ENCODE measurements at places on chromosomes 6 and 20. TPM values are rescaled to one million over a fixed set of nuclear protein-coding genes. Genes with fewer than 3 reads are reported as not detected.

Gene OPRM1
- not detected for total RNA-seq

Gene SPTLC3
- 20.7 TPM for total RNA-seq

Gene HEY2
- total RNA-seq: 1.4 TPM

Gene ATP6V1G2
- total RNA-seq: 1.6 TPM

Gene SH3BGRL2
- total RNA-seq: 22.4 TPM

Gene SSTR4
- total RNA-seq: not detected

Gene VSX1
- not detected for total RNA-seq

Gene TREML2
- total RNA-seq: 3.2 TPM

DNA sequence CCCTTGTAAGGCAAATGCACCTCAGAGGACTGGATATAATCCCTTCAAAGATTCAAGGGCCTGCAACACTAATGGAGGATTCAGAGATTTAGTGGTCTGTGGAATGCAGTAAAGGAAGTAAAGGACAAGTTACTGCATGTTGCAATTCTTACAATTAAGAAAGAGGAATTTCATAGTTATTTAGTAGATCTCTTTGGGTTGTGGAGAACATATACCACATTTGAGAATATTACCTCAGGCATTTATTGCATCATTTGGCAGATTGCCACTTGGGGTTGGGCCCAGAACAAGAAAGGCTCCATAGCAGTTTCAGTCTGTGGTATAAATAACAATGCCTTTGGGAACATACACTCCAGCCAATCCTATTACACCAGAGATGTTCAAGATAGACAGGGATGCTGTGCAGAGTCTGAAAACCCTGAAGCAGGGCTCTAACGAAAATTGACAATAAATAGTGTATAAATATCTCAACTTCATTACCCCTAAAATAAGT is 20.9 kb upstream of the EPM2A start:
- DNase-seq: no peak
- no peaks in the 10 kb centered on the region for H3K36me3 ChIP-seq
- H3K27me3 ChIP-seq: no peaks in the 10 kb centered on the region
- H3K27ac ChIP-seq: no peak overlapping the region

GRCh38 chr6:46745973-46746372 is 760 bp upstream of the ANKRD66 start:
- no peaks in the 10 kb centered on the region for H3K4me1 ChIP-seq
- no peaks in the 10 kb centered on the region for H3K36me3 ChIP-seq
- H3K27ac ChIP-seq: no peak overlapping the region
- no peak for DNase-seq
- H3K27me3 ChIP-seq: peaks cover 7% of the 10 kb centered on the region

GRCh38 chr20:62804627-62805154 is at the start of gene OGFR:
Gene OGFR (plus strand): TSS chr20:62804835. CDS start chr20:62804860, 25 bp downstream.
- peaks cover 17% of the 10 kb centered on the region for H3K4me1 ChIP-seq
- H3K36me3 ChIP-seq: peaks cover 53% of the 10 kb centered on the region
- peak; percentile 92 for DNase-seq
- peak within 1 kb of the TSS; percentile 97 for H3K4me3 ChIP-seq
- H3K27ac ChIP-seq: peak within 1 kb of the TSS; percentile 80

- no peak overlapping the region for H3K4me3 ChIP-seq
- H3K27me3 ChIP-seq: no peaks in the 10 kb centered on the region
- peak overlapping the region; percentile 41 for H3K27ac ChIP-seq
- no peak for DNase-seq
- peaks cover 40% of the 10 kb centered on the region for H3K4me1 ChIP-seq
Observed at GRCh38 chr6:16736856-16737775, 24.1 kb downstream of the ATXN1 start.

GRCh38 chr6:129657483-129657882 is 52.5 kb downstream of the ARHGAP18 start:
- H3K27me3 ChIP-seq: no peaks in the 10 kb centered on the region
- H3K4me1 ChIP-seq: peaks cover 27% of the 10 kb centered on the region
- H3K4me3 ChIP-seq: no peak overlapping the region
- no peak overlapping the region for H3K27ac ChIP-seq
- DNase-seq: no peak

GRCh38 chr6:43858161-43859153 is 88.4 kb downstream of the VEGFA start:
- no peak overlapping the region for H3K27ac ChIP-seq
- no peak overlapping the region for H3K4me3 ChIP-seq
- no peaks in the 10 kb centered on the region for H3K4me1 ChIP-seq
- DNase-seq: no peak

- no peaks in the 10 kb centered on the region for H3K4me1 ChIP-seq
- H3K27ac ChIP-seq: no peak overlapping the region
- peaks cover 18% of the 10 kb centered on the region for H3K36me3 ChIP-seq
Observed at GRCh38 chr6:303948-304558, 11.8 kb downstream of the DUSP22 start.

- H3K36me3 ChIP-seq: no peaks in the 10 kb centered on the region
- no peak for DNase-seq
Observed at GRCh38 chr6:169982461-169983386, 231.3 kb downstream of the ERMARD start.

DNA sequence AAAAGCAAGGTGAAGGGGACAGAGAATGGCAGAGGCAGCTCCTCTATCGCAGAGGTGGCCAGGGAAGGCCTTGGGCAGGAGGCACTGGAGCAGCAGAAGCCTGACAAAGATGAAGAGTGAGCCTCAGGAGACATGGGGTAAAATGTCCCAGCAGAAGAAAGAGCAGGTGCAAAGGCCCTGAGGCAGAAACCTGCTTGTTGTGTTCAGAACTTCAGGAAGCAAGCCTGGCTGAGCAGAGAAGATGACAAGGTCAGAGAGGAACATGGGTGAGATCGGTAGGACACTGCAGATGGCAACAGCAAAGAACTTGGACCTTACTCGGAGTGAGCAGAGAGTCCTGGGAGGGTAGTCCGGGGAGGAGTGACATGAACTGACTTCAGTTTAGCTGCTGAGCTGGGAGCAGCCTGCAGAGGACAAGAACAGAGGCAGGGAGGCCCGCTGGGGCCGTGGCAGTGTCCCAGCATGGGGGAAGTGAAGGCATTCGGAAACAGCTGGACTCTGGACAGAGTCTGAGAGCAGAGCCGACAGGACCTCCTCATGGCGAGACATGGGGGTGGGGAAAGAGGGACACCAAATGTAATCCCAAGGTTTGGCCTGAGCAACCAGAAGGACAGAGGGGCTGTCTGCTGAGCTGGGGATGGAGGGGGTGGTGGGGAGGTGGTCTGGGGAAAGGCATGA is 106.3 kb downstream of the PREX1 start:
- H3K4me3 ChIP-seq: no peak overlapping the region
- H3K27me3 ChIP-seq: no peaks in the 10 kb centered on the region
- no peak for DNase-seq
- H3K27ac ChIP-seq: peak overlapping the region; percentile 90

DNA sequence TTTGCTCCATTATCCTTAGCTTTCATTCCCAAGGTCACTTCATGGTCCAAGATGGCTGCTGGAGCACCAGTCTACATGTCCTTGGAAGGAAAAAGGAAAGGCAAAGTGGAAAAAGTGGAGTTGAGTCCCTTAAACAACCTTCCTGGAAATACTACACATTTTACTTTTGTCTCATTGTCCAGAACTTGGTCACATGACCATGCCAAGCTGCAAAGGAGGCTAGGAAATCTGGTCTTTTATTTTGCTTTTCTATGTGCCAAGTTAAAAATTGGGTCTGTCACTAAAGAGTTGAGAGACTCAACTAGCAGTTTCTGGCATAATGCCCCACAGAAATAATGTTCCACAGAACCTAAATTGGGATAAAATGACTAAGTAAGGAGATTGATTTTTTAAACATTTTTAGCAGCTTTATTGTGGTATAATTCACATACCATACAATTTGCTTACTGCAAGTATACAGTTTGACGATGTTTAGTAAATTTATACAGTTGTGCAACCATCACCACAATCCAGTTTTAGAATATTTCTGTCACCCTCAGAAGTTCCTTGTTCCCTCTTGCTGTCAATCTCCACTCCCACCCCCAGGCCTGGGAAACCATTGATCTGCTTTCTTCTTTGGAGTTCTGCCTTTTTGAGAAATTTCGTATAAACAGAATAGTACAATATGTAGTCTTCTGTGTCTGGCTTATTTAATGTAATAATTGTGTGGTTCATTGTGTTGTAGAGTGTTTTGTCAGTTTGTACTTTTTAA is 5.6 kb upstream of the CHD6 start:
- DNase-seq: no peak
- no peak overlapping the region for H3K27ac ChIP-seq
- no peaks in the 10 kb centered on the region for H3K27me3 ChIP-seq
- no peaks in the 10 kb centered on the region for H3K4me1 ChIP-seq

DNA sequence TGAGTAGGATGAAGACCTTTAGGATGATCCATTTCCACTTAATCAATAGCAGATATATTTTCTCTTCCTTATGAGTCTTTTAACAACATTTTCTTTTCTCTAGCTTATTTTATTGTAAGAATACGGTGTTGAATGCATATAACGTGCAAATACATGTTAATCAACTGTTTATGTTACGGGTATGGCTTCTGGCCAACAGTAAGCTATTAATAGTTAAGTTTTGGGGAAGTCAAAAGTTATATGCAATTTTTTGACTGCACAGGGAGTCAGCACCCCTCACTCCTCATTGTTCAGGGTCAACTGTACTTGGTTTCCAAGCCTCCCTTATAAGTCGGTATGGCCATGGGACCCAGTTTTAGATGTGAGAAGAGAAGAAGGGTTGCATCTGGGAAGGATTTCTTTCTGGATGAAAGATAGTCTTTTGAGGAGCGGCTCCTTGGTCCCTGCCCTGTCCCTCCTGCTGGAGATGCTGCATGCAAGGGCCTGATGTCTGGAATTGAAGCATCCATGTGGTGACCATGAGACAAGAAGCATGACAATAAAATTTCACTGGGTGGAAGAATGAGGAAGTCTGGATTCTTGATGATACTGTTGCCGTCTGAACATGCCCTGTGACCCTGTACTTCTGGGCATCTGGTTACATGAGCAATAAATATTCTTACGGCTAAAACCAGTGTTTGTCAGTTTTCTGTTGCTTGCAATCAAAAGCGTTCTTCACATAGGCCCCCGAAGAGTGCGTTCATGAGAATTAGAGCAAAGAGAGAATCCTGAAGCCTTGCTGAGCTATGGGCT is 194.7 kb upstream of the PMEPA1 start:
- DNase-seq: no peak
- no peaks in the 10 kb centered on the region for H3K36me3 ChIP-seq
- H3K27me3 ChIP-seq: peaks cover 16% of the 10 kb centered on the region
- no peak overlapping the region for H3K27ac ChIP-seq

- H3K36me3 ChIP-seq: no peaks in the 10 kb centered on the region
- peaks cover 2% of the 10 kb centered on the region for H3K4me1 ChIP-seq
- no peaks in the 10 kb centered on the region for H3K27me3 ChIP-seq
Observed at GRCh38 chr6:154482858-154483257, 27.6 kb downstream of the CNKSR3 start.

DNA sequence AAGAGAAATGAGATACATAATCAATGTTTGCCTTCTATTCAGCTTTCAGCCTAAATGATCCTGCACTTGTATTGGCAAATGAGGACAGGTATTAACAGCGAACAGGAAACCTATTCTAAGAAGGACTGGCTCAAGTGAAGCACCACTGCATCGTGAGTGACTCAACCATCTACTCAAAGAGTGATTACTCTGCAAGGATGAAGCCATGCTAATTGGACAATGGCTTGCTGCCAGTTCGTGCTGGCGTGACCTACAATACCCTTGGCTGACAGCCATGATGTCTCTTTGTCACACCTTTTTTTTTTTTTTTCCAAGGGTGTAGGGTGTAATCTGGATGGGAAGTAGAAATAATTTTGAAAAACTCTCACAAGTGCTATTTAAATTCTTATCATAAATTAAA is 104.9 kb downstream of the GJA10 start:
- no peak overlapping the region for H3K27ac ChIP-seq
- H3K4me3 ChIP-seq: no peak overlapping the region
- H3K4me1 ChIP-seq: no peaks in the 10 kb centered on the region
- H3K36me3 ChIP-seq: no peaks in the 10 kb centered on the region
- no peaks in the 10 kb centered on the region for H3K27me3 ChIP-seq

DNA sequence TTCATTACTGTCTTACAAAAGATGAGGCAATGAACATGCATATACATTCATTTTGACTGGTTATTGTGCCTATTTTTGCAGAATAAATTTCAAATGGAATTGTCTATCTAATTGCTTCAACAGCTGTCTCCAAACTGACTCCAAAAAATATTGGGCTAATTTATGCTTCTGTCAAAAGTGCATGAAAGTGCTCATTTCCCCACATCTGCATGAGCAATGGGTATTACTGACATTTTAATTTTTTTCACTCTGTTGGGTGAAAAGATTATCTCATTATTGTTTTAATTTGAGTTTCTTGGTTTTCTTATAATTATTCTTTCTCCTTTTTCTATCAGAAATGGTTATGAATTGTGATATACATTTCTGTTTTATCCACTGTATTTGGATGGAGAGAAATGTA is 404.2 kb downstream of the QKI start:
- H3K27me3 ChIP-seq: no peaks in the 10 kb centered on the region
- no peak overlapping the region for H3K4me3 ChIP-seq
- no peak overlapping the region for H3K27ac ChIP-seq
- H3K36me3 ChIP-seq: no peaks in the 10 kb centered on the region
- DNase-seq: no peak

All from left lung (tissue), 14 donors.